ENCODE measurements at places on chromosomes 13 and 19.

DNA sequence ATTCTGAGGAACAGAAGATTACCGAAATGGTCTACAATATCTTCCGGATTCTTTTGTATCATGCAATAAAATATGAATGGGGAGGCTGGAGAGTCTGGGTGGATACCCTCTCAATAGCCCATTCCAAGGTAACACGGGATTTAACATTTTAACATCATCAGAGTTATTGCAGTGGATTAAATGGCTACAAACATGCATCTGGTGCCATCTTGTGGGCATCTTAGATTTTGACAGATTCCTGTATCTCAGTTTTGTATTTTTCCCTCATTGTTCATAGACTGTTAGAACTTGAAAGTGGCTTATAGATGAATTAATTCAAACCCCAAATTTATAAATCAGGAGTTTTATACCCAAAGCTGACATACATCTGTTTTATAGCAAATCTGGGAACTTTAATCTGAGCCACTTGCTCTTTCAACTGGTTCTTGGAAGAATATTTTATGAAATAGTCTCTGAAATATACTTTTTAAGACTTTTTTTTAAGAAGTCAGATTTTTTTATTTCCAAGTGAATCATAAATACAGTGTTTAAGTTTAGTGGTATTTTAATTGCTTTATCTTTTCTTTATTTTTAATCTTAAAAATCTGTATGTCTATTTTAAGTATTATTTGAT, 215.2 kb downstream of the NBEA start:
- DNase-seq = peak; percentile 21

GRCh38 chr13:98264877-98265276, 87.8 kb upstream of the RNF113B start:
- DNase-seq = no peak

- no peak for DNase-seq
These were observed 22.9 kb upstream of the FRY start for GRCh38 chr13:32008518-32009175.

DNA sequence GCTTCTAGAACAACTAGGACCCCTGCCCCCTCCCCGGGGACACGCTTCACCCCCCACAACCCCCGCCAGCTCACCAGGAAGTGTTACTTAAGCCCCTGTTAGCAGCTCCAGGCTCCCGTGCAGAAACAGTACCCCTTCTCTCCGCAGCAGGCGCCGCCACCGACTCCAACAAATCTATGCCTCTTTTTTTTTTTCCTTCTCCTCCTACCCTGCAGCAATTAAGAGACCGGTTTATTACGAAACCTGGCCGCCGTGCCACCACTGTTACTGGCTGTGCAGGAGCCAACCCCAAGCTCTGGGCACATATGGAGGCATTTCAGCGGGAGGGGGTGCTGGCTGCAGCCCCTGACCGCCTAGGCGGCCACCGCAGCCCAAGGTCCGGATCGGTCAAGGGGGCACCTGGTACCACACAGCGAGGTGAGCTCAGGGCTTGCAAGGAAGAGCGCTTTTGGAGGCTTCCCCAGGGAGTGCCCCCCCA, 2.4 kb downstream of the GADD45B start:
- DNase-seq = no peak

DNA sequence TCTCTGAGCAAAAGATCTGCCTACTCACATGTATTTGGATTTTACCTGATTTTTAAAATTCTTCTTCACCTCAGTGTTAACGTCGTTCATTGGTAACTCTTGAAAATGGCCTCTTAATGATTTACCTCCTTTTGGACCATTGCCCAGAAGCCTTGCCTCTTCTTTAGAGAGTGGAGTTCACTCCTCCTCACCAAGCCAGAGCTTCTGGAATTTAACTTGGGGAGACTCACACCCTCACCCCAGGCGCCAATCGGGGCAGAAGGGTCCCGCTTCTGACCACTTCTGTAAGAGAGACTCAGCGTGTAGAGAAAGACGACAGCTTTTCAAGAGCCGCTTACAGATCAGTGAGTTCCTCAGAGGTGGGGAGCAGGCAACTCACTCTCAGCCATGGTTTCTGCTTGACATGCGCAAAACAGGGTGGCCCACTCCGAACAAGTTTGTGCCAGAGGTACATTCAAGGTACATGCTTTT, 2.7 kb downstream of the PNMA8C start:
- DNase-seq = no peak

GRCh38 chr13:51801631-51802099, 2.3 kb downstream of the DHRS12 start:
- no peak for DNase-seq

- DNase-seq = no peak
These were observed 11.7 kb downstream of the PLIN4 start for GRCh38 chr19:4506449-4507149.

GRCh38 chr19:40424637-40425449, 949 bp downstream of the SERTAD1 start:
- no peak for DNase-seq
